Mesothelial cell of epicardium (in vitro differentiated cells): ENCODE measurements at places on chromosomes 6 and 20. TPM values are rescaled to one million over a fixed set of nuclear protein-coding genes. Genes with fewer than 3 reads are reported as not detected.
A peak's percentile ranks its signal among the peaks of the same experiment; 100 is the strongest.

GRCh38 chr6:1463275-1463674 is 73.9 kb downstream of the FOXF2 start:
- no peaks in the 10 kb centered on the region for H3K36me3 ChIP-seq
- H3K27me3 ChIP-seq, result peaks cover 2% of the 10 kb centered on the region
- H3K4me3 ChIP-seq, result no peak overlapping the region
- no peak overlapping the region for H3K27ac ChIP-seq

GRCh38 chr6:81708113-81708699 is 44.3 kb downstream of the TENT5A start:
- H3K4me1 ChIP-seq, result no peaks in the 10 kb centered on the region
- H3K4me3 ChIP-seq, result no peak overlapping the region
- DNase-seq, result no peak

- H3K4me3 ChIP-seq, result no peak overlapping the region
- no peak for DNase-seq
- no peaks in the 10 kb centered on the region for H3K27me3 ChIP-seq
- H3K27ac ChIP-seq, result no peak overlapping the region
- H3K4me1 ChIP-seq, result no peaks in the 10 kb centered on the region
Measured at GRCh38 chr6:164188861-164189260, 774.3 kb downstream of the QKI start.

- peaks cover 5% of the 10 kb centered on the region for H3K4me1 ChIP-seq
- DNase-seq, result peak; percentile 95
- H3K36me3 ChIP-seq, result no peaks in the 10 kb centered on the region
- H3K27me3 ChIP-seq, result no peaks in the 10 kb centered on the region
Measured at GRCh38 chr20:63641792-63642523, 11.3 kb downstream of the STMN3 start.

DNA sequence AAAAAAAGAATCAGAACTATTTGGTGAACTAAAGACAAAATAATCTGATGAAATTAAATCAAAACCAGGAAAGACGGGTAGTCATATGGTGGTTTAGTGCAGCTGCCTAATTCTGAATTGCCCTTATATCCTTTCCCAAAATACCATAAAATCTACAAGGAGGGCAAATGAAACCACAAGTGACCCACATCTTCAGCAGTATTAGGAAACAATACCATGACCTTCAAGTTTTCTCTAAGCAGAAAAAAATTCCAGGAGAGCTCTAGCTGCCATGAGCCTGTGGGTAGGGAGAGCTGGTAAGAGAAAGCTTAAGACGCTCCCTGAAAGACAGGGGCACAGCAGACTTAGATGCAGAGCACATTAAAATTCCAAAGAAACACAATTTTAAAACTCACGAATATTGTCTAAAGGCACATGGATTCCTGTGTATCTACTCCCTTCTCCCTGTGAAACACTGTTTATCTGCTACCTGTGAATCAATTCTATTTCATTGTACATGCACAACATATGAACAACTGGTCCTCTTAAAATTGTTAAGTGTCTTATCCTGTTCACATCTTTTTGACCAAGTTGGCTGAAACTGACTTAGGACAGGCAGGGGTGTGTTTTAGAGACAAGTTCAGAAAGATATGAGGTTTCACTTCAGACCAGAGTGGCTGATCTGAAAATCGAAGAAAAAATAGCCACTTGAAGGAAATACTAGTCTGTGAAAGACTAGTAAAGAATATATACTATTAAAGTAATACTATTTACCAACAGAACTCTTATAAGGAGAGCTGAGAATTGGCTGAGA is 153.6 kb upstream of the SHLD1 start:
- H3K27ac ChIP-seq, result no peak overlapping the region
- peaks cover 6% of the 10 kb centered on the region for H3K4me1 ChIP-seq
- no peak overlapping the region for H3K4me3 ChIP-seq
- H3K36me3 ChIP-seq, result peaks cover 31% of the 10 kb centered on the region
- DNase-seq, result no peak
- no peaks in the 10 kb centered on the region for H3K27me3 ChIP-seq

GRCh38 chr6:137415127-137415833 is 78.9 kb downstream of the OLIG3 start:
- H3K27me3 ChIP-seq, result peaks cover 38% of the 10 kb centered on the region
- peaks cover 21% of the 10 kb centered on the region for H3K4me1 ChIP-seq
- H3K27ac ChIP-seq, result peak overlapping the region; percentile 22

DNA sequence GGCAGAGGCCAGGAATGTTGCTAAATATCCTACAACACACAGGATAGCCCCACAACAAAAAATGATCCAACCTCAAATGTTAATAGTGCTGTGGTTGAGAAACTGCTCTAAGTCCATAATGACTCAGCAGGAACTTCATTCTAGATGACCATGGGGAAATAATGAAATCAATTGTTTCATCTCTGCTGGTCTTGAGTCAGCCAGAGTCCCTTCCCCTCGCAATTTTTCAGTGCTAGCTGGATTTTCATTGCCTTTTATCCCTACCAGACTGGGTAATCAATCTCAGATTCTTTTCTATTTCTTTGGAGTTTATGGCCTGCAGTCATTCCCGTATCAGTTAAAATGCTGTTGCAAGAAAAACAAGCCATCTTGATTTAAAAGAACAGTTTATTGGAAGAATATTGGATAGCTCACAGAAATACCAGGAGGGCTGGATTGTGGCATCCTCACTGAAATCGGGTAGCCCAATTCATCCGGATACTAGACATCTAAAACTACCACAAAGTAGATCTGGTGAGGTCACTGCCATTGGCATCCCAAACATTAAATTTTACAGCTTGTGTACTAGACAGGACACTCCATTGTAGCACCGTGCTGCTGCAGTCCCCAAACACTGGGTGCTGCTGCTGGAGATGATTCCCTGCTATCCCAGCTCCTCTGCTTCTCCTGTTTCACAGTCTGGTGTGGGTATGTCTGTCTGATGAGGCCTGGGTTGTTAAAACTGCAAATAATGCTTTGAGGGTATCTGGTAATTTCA is 30.3 kb upstream of the POPDC3 start:
- H3K36me3 ChIP-seq, result no peaks in the 10 kb centered on the region
- H3K27me3 ChIP-seq, result no peaks in the 10 kb centered on the region
- H3K27ac ChIP-seq, result peak overlapping the region; percentile 79
- no peak overlapping the region for H3K4me3 ChIP-seq

GRCh38 chr6:87698547-87699006 is 3.5 kb downstream of the AKIRIN2 start:
- H3K36me3 ChIP-seq, result no peaks in the 10 kb centered on the region
- no peaks in the 10 kb centered on the region for H3K27me3 ChIP-seq
- peaks cover 62% of the 10 kb centered on the region for H3K4me1 ChIP-seq

GRCh38 chr6:16987996-16988395 is 113.9 kb upstream of the STMND1 start:
- H3K4me1 ChIP-seq, result peaks cover 9% of the 10 kb centered on the region
- peaks cover 9% of the 10 kb centered on the region for H3K27me3 ChIP-seq
- H3K36me3 ChIP-seq, result peaks cover 10% of the 10 kb centered on the region

The FOXA2 gene
- not detected in 3 replicates for total RNA-seq

The KIAA1755 gene
- 3.3 to 4.4 TPM (median 3.6 TPM) in 3 replicates for total RNA-seq

The IRAK1BP1 gene
- total RNA-seq, result 6.3 to 7.8 TPM (median 7.8 TPM) in 3 replicates
